Kidney (tissue), 22 donors: ENCODE measurements at places on chromosomes 3 and 15. TPM values are rescaled to one million over a fixed set of nuclear protein-coding genes. Genes with fewer than 3 reads are reported as not detected.

The CSTA gene
- 0.80 TPM for polyA plus RNA-seq

DNA sequence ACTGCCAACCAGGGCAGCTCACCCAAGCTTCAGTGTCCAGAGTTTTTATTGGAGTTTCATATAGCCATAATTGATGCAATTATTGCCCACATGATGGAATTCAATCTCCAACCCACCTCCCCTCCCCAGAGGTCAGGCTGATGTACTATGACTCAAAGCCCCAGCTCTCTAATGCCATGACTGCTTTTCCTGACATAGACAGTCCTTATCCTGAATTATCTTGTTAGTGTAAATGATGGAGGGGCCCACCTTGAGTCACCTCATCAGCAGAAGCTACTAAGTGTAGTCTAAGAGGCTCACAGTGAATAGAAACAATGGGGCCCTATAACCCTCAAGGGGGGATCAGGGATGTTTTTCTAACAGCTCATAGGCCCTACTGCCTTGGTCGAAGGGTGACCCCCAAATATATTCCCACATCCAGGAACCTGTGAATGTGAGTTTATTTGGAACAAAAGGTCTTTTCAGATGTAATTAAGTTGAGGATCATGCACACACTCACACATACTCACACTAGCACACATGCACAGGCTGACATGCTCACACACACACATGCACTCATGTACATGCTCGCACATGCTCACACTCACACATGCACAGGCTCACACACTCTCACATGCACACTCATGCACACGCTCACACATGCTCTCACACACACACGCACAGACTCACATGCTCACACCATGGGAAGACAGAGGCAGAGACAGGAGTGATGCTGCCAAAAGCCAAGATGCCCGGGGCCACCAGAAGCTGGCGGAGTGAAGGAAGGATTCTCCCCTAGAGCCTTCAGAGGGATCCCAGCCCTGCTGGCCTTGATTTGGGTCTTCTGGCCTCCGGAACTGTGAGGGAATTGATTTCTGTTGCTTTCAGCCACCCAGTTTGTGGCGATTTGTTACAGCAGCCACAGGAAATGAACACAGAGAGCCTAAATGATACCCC, 131.2 kb upstream of the SMAD3 start:
- no peaks in the 10 kb centered on the region for H3K27me3 ChIP-seq
- no peak overlapping the region for H3K4me3 ChIP-seq
- H3K4me1 ChIP-seq, result peaks cover 29% of the 10 kb centered on the region

The COLQ gene
- 1.2 TPM for polyA plus RNA-seq

DNA sequence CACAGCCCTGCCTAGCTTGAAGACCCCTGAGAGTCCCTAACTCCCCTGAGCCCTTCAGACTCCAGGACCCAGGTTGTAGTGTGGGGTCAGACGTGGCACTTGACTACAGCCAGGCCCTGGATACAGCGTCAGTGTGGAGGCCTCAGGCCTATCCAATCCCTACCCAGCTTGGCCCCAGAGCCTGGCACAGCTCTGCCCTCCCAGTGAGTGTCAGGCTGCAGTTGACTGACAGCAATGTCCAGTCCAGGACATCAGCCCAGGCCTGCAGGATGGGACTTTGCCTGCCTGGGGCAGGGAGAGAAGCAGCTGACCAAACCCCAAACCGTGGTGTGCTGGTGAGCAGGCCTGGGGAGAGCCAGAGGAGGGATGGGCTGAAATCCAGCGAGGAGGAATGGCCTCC, 27.3 kb downstream of the KLF13 start:
- H3K27me3 ChIP-seq, result no peaks in the 10 kb centered on the region
- DNase-seq, result no peak
- H3K27ac ChIP-seq, result peak overlapping the region; percentile 91
- H3K4me3 ChIP-seq, result no peak overlapping the region
- peaks cover 74% of the 10 kb centered on the region for H3K4me1 ChIP-seq
- no peaks in the 10 kb centered on the region for H3K36me3 ChIP-seq

- no peaks in the 10 kb centered on the region for H3K4me1 ChIP-seq
- H3K27ac ChIP-seq, result no peak overlapping the region
- H3K36me3 ChIP-seq, result no peaks in the 10 kb centered on the region
- no peak overlapping the region for H3K4me3 ChIP-seq
Observed at GRCh38 chr3:81173514-81173913, 587.9 kb downstream of the GBE1 start.

DNA sequence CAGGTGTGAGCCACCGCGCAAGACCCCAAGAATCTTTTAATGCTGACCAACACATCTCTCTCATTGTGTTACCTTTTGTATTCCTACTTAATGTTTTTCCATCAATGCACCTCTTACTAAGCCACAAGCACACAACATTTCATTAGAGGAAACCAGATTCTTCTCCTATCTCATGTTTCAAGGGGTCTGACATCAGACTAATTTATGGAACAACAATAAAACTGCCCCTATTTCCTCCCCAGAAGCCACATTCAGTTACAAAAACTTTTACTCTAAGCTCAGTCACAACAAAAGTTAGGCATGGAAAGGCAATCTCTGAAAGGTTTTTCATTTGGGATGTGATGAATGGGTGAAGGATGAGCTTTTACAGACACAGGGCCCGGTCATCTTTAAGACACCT, 251.8 kb downstream of the MAGI1 start:
- H3K36me3 ChIP-seq, result no peaks in the 10 kb centered on the region
- H3K4me1 ChIP-seq, result peaks cover 15% of the 10 kb centered on the region
- H3K27me3 ChIP-seq, result no peaks in the 10 kb centered on the region
- H3K27ac ChIP-seq, result no peak overlapping the region

DNA sequence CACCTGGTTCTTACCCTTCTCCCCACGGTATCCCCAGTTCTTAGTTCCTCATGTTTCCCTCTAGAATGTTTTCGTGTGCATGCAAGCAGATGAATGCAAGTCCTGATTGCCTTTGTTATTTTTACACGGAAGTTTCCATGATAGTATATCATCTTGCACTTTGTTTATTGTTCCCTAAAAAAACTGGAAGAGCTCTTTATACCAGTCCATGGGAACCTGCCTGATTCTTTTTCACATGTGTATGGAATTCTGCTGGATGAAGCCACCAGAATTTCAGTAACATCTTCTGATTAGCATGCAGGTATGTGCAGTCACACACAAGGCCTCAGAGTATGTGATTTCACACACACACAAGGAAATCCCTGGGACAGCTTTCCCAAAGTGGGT, 16.0 kb upstream of the LRRK1 start:
- no peak overlapping the region for H3K4me3 ChIP-seq
- no peaks in the 10 kb centered on the region for H3K27me3 ChIP-seq
- H3K27ac ChIP-seq, result no peak overlapping the region
- H3K4me1 ChIP-seq, result peaks cover 6% of the 10 kb centered on the region
- no peak for DNase-seq
